ENCODE measurements at places on chromosomes 11 and 22.
A peak's percentile ranks its signal among the peaks of the same experiment; 100 is the strongest.

DNA sequence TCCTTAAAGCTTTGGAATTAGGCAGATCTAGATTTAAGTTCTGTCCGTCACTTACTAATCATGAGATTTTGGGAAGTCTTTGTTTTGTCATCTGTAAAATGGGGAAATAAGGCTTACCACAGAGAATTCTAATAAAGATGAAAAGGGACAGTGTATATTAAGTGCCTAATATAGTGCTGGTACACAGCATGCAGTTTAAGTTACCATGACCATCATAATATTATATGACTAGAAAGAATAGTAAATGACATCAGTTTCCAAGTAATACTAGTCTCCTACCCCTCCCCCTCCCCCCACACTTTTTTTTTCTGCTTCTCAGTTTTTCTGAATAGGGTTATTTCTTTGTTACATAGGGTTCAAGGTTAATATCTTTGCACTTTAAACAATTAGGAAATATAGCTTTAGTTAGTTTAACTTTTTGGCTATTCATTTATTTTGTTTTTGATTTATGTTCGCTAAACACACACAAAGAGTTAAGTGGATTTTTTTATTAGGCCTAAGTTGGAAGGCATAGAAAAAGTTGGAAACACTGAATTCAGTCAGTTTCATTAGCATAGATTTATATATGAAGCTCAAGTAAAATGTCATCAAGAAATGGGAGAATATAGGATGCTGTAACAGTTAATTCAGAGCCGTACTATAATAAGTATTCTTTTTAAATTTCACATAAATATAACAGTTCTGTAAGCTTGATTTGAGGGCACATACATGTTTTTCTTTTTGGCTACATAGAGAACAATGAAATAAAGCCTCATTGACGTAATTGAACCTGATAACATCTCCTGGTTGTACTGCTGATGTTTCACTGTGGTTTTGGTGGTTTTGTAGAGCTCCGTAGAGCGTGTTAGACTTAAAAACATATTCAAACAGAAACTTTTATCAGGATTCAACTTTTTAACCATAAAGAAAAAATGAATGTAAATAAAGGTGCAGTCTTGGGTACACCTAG lies 121.2 kb downstream of the PDE3B start:
- peak; percentile 37 for DNase-seq

DNA sequence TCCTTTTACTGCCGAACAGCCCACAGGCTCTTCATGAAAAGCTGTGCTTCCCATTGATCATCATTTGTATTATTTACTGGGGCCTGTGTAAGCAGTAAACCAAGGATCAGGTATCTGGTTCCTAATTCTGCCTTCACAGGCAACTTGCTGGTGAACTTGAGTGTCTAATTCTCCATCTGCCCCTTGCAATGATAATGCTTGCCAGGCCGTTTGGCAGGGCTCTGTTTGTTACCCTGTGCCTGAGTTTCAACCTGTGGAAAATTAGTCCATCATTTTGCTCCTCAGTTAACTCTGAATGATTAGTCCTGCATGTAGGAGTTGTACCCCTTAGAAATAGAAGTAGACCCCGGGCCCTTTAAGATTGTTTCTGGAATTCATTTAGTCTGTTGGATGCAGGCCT lies 298.4 kb upstream of the CADM1 start:
- DNase-seq = no peak

GRCh38 chr11:58493676-58494075 lies 14.2 kb downstream of the OR5B21 start:
- DNase-seq = no peak

- no peak for DNase-seq
Measured at GRCh38 chr11:36487619-36488018, 22.5 kb downstream of the TRAF6 start.

GRCh38 chr22:45763236-45763624 lies 91.6 kb downstream of the ATXN10 start:
- no peak for DNase-seq

GRCh38 chr11:12717851-12718291 lies 43.6 kb downstream of the TEAD1 start:
- DNase-seq = peak; percentile 36

- no peak for DNase-seq
Measured at GRCh38 chr11:92703449-92703830, 266.0 kb upstream of the MTNR1B start.

- no peak for DNase-seq
Measured at GRCh38 chr22:43314611-43315010, 28.6 kb downstream of the SCUBE1 start.

DNA sequence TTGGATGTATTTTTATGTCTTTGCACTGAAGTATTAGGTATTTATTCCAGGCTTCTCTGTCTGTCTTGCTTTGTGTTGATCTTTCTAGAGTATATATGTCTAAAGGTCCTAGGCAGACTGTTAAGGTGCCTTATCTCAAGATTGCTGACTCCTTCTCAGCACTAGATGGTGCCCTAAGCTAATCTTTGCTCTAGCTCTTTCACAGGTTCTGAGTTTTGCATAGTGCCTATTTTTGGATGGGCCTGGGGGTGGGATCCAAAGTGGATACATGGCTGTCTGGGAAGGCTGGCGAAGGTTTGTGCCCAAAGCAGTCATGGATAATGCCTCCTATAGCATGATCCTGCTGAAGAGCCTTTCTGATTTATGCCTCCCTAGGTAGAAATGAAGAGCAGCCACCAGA lies 154.9 kb downstream of the TRPC6 start:
- no peak for DNase-seq
